Heart left ventricle (tissue), 16 donors: ENCODE measurements at places on chromosomes 4 and X. TPM values are rescaled to one million over a fixed set of nuclear protein-coding genes. Genes with fewer than 3 reads are reported as not detected.

The MMRN1 gene
- 0.80 TPM for polyA plus RNA-seq

The PAGE4 gene
- not detected for polyA plus RNA-seq

The AADAT gene
- 1.6 TPM for polyA plus RNA-seq

The SERPINA7 gene
- polyA plus RNA-seq, result not detected

The AKAP4 gene
- polyA plus RNA-seq, result not detected

The SPP1 gene
- 1.6 TPM for polyA plus RNA-seq

The HPGD gene
- 0.43 TPM for polyA plus RNA-seq

The GAGE12C gene
- polyA plus RNA-seq, result not detected

The ARHGEF6 gene
- 31.3 TPM for polyA plus RNA-seq

The GAGE2A gene
- polyA plus RNA-seq, result not detected

The C1QTNF7 gene
- 0.84 TPM for polyA plus RNA-seq

The DDIT4L gene
- 0.36 TPM for polyA plus RNA-seq

The PTPN13 gene
- 0.60 TPM for polyA plus RNA-seq

The TEX13C gene
- polyA plus RNA-seq, result not detected

The ZMAT1 gene
- polyA plus RNA-seq, result 1.0 TPM

The SYTL4 gene
- 1.9 TPM for polyA plus RNA-seq

The PNCK gene
- 3.2 TPM for polyA plus RNA-seq

The LRRC66 gene
- 0.19 TPM for polyA plus RNA-seq

The SRPX2 gene
- polyA plus RNA-seq, result 10.5 TPM

The SLC10A4 gene
- not detected for polyA plus RNA-seq

The BEX2 gene
- polyA plus RNA-seq, result 1.1 TPM

The ENAM gene
- polyA plus RNA-seq, result 0.98 TPM

The APBB2 gene
- polyA plus RNA-seq, result 9.4 TPM

The PRKG2 gene
- not detected for polyA plus RNA-seq

The TRIM61 gene
- 2.1 TPM for polyA plus RNA-seq

The DGKK gene
- polyA plus RNA-seq, result not detected

The ARSH gene
- polyA plus RNA-seq, result not detected

The SCML1 gene
- polyA plus RNA-seq, result 9.2 TPM

The GDPD2 gene
- not detected for polyA plus RNA-seq

The CSAG1 gene
- not detected for polyA plus RNA-seq

The PRR32 gene
- polyA plus RNA-seq, result not detected

The TLR1 gene
- polyA plus RNA-seq, result 0.78 TPM

The FAAH2 gene
- 0.10 TPM for polyA plus RNA-seq
